SJCRH30 (cell line): ENCODE measurements at places on chromosomes 7 and 10. TPM values are rescaled to one million over a fixed set of nuclear protein-coding genes. Genes with fewer than 3 reads are reported as not detected.

The HOXA5 gene
- 10.4 and 11.9 TPM in 2 replicates for total RNA-seq

The SMO gene
- 40.5 and 43.2 TPM in 2 replicates for total RNA-seq

The TRPV6 gene
- total RNA-seq, result not detected in 2 replicates

The CTNNA3 gene
- 2.7 and 2.9 TPM in 2 replicates for total RNA-seq

The CAMK1D gene
- total RNA-seq, result 0.63 and 1.1 TPM in 2 replicates

The SFRP4 gene
- 4.4 and 5.6 TPM in 2 replicates for total RNA-seq

The FAM25G gene
- 0.63 TPM in 1 of 2 replicates, not detected in the other for total RNA-seq

The SH2D4B gene
- total RNA-seq, result not detected in 2 replicates

The ARHGAP22 gene
- not detected in 2 replicates for total RNA-seq

The TUBB8 gene
- total RNA-seq, result not detected in 2 replicates

The WNT8B gene
- not detected in 2 replicates for total RNA-seq

The DUS4L gene
- 12.5 and 16.0 TPM in 2 replicates for total RNA-seq

The NUP205 gene
- 210 and 212 TPM in 2 replicates for total RNA-seq

The CCZ1B gene
- 73.7 and 85.5 TPM in 2 replicates for total RNA-seq

The PRKG1 gene
- total RNA-seq, result 2.6 and 3.0 TPM in 2 replicates

The TRIM50 gene
- total RNA-seq, result not detected in 2 replicates

The ARPC1A gene
- 130 and 132 TPM in 2 replicates for total RNA-seq
